ENCODE measurements at places on chromosomes 16 and 17. TPM values are rescaled to one million over a fixed set of nuclear protein-coding genes. Genes with fewer than 3 reads are reported as not detected.

LIG3 gene
- 22.1 TPM for total RNA-seq

PIRT gene
- total RNA-seq = 0.04 TPM

ABI3 gene
- 3.1 TPM for total RNA-seq

SLC4A1 gene
- 6.2 TPM for total RNA-seq

HOXB4 gene
- 1.3 TPM for total RNA-seq

TBX4 gene
- total RNA-seq = 20.0 TPM

ATP1B2 gene
- total RNA-seq = 2.7 TPM

- no peaks in the 10 kb centered on the region for H3K4me1 ChIP-seq
- H3K27me3 ChIP-seq = peaks cover 9% of the 10 kb centered on the region
- no peak overlapping the region for H3K4me3 ChIP-seq
- peak; percentile 22 for DNase-seq
- no peak overlapping the region for H3K27ac ChIP-seq
These were observed 174.3 kb upstream of the NLRP1 start for GRCh38 chr17:5758651-5759050.

- no peak overlapping the region for H3K27ac ChIP-seq
- peaks cover 30% of the 10 kb centered on the region for H3K36me3 ChIP-seq
- H3K4me3 ChIP-seq = no peak overlapping the region
- DNase-seq = no peak
These were observed 35.4 kb downstream of the NXPH3 start for GRCh38 chr17:49610883-49611584.

GRCh38 chr16:17219991-17220390 is 250.8 kb downstream of the XYLT1 start:
- H3K27ac ChIP-seq = no peak overlapping the region
- H3K36me3 ChIP-seq = no peaks in the 10 kb centered on the region
- H3K4me1 ChIP-seq = peaks cover 22% of the 10 kb centered on the region
- no peak for DNase-seq
- H3K27me3 ChIP-seq = no peaks in the 10 kb centered on the region
- no peak overlapping the region for H3K4me3 ChIP-seq

DNA sequence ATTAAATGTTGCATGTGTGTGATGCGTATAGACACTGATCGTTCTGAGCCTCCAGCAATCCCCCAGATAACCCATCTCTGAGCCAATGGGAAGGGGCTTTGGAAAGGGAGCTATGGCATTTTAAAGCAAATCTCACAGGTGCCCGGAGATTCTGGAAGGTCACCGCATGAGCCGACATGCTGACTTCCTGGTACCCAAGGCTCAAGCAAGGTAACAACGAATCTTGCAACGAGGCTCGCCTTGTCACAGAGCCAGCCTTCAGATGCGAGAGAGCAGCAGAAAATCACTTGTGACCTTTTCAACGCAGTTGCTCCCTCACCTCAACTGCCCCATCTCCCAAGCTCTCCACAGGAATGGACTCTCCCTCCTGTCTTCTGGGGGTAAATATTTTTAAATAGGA is 154.8 kb upstream of the CDH5 start:
- no peaks in the 10 kb centered on the region for H3K36me3 ChIP-seq
- no peak overlapping the region for H3K27ac ChIP-seq
- peaks cover 12% of the 10 kb centered on the region for H3K4me1 ChIP-seq
- H3K27me3 ChIP-seq = peaks cover 2% of the 10 kb centered on the region

DNA sequence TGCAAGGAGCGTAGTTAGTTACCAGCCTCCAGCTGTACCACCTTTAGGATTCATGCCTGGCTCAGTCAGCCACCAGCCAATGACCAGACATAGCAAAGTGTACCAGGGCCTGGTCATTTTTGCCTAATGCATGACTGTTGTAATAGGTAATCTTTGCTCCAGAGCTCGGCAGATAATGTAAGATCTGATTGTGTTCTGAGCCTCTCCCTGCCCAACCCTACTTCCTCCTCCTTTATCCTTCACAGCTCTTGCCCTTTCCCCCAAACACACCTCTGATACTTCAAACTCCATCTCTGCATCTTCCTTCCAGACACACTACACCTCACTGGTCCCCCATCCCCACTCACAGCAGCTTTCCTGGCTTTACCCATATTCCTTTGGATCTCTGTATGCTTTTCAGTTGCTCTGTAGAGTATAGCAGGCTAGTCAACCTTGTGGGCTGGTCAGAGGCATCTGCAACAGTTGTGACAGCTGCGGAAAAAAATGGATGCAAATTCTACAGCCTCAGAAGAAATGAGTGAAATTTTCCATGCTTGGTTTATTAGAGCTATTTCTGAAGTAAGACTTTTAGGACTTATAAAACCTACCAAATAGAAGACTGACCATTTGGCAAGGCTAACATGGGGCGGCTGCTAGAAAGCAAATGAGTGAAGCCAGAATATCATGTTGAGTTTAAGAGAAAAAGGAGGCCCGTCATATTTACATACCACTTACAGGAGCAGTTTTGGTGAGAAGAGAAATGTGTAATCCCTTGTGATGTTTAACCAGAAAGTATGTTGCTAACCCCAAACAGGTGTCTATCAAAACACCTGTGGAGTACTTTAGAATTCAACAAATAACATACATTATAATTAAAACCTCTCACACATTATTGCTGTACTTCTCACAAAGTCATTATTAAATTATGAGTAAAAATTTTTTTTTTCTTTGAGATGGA is 19.9 kb upstream of the C16orf87 start:
- no peaks in the 10 kb centered on the region for H3K36me3 ChIP-seq
- H3K4me1 ChIP-seq = peaks cover 2% of the 10 kb centered on the region
- no peaks in the 10 kb centered on the region for H3K27me3 ChIP-seq
- no peak overlapping the region for H3K27ac ChIP-seq
- no peak for DNase-seq

DNA sequence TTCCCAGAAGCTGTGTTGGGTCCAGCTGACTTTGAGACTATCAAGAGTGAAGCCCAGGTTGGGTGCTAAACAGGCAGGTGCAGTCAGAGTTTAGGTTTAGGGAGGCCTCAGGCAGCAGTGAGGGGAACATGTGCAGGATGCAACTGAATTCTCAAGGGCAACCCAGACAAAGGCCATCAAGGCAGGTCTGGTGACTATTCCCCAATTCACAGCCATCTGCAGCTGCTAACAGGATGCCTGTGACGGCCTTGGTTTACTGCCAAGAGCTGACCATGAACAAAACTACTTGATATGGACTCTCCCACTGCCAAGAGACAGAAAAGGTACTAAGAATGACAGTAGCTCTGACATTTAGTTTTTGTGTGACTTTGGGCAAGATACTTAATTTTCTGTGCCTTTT is 45.2 kb upstream of the BCAR1 start:
- H3K36me3 ChIP-seq = peaks cover 58% of the 10 kb centered on the region
- H3K4me1 ChIP-seq = peaks cover 19% of the 10 kb centered on the region
- H3K27me3 ChIP-seq = no peaks in the 10 kb centered on the region
- no peak overlapping the region for H3K4me3 ChIP-seq

DNA sequence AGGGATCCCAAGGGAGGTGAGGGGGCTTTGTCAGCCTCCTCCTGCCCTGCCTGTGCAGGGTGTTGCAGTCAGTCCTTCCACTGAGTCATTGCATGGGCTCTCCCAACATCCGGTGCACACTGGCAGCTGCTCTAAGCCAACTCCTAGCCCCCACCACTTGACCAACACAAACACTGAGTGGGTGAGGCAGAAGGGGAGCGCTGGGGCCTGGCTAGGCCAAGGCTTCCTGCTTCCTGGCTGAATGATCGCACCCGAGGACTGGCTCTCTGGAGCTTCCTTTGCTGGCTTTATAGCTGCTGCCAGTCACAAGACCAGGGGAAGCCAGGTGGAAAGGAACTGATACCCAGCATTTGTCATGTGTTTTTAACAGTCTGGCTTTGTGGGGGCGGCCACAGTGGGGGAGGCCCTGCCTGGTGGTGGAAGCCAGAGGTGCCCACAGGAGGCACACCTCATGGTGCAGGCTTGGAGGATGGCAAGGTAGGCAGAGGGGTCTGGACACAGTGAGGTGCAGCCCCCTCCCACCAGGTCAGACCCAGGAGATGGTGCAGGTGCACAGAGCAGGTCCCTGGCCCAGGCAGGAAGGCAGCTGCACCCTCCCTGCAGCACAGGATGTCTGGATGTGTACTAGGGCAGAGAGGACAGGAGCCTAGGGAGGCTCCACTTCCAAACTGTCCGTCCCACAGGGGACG is 6.8 kb downstream of the MPG start:
- H3K4me3 ChIP-seq = no peak overlapping the region
- peak overlapping the region; percentile 62 for H3K27ac ChIP-seq
- DNase-seq = peak; percentile 72
- peaks cover 21% of the 10 kb centered on the region for H3K4me1 ChIP-seq

DNA sequence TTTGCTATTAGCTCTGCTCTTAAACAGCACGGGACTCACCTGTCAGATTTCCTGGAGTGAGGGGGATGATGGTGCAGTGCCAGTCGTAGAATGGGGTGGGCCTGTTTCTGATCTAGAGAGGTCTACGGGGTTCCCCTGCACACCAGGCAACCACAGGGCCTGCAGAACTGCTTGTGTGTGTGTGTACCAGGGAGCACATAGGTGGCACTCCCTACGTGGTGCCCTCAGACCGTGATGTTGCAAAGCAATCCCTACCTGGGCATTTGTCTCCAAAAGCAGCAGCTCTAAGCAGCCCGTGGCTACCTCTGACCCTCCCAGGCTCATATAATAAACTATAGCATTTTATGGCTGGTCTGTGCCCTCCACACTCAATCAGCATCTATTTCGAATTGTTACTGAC is 38.5 kb downstream of the MPRIP start:
- H3K4me3 ChIP-seq = no peak overlapping the region
- peaks cover 52% of the 10 kb centered on the region for H3K4me1 ChIP-seq
- H3K27me3 ChIP-seq = no peaks in the 10 kb centered on the region

- H3K27ac ChIP-seq = no peak overlapping the region
- H3K4me1 ChIP-seq = no peaks in the 10 kb centered on the region
- no peak for DNase-seq
- no peak overlapping the region for H3K4me3 ChIP-seq
These were observed 1.5 kb downstream of the RSKR start for GRCh38 chr17:28612531-28612930.

GRCh38 chr16:81623365-81624102 is 155.6 kb upstream of the PLCG2 start:
- peak; percentile 56 for DNase-seq
- H3K27me3 ChIP-seq = no peaks in the 10 kb centered on the region
- no peak overlapping the region for H3K4me3 ChIP-seq
- peaks cover 26% of the 10 kb centered on the region for H3K4me1 ChIP-seq
- H3K36me3 ChIP-seq = peaks cover 5% of the 10 kb centered on the region

GRCh38 chr17:62898239-62898864 is 67.7 kb upstream of the TANC2 start:
- peak; percentile 92 for DNase-seq
- H3K36me3 ChIP-seq = no peaks in the 10 kb centered on the region
- peak overlapping the region; percentile 18 for H3K4me3 ChIP-seq
- H3K27ac ChIP-seq = peak overlapping the region; percentile 86
- H3K4me1 ChIP-seq = peaks cover 40% of the 10 kb centered on the region

GRCh38 chr16:20411055-20411454 is 1.7 kb downstream of the ACSM5 start:
- no peak for DNase-seq
- peaks cover 2% of the 10 kb centered on the region for H3K4me1 ChIP-seq
- H3K4me3 ChIP-seq = no peak overlapping the region
- H3K27ac ChIP-seq = no peak overlapping the region
- H3K36me3 ChIP-seq = no peaks in the 10 kb centered on the region

- H3K4me3 ChIP-seq = no peak overlapping the region
- no peaks in the 10 kb centered on the region for H3K27me3 ChIP-seq
- H3K36me3 ChIP-seq = peaks cover 44% of the 10 kb centered on the region
- no peak for DNase-seq
These were observed 28.9 kb upstream of the CFAP20 start for GRCh38 chr16:58157951-58158540.

- peaks cover 31% of the 10 kb centered on the region for H3K27me3 ChIP-seq
- H3K36me3 ChIP-seq = no peaks in the 10 kb centered on the region
- DNase-seq = peak; percentile 57
- no peak overlapping the region for H3K4me3 ChIP-seq
- peaks cover 11% of the 10 kb centered on the region for H3K4me1 ChIP-seq
These were observed 627 bp upstream of the TSPOAP1 start for GRCh38 chr17:58329035-58329809.

GRCh38 chr16:83733301-83733700 is 74.5 kb upstream of the HSBP1 start:
- H3K4me1 ChIP-seq = no peaks in the 10 kb centered on the region
- H3K27ac ChIP-seq = no peak overlapping the region
- H3K27me3 ChIP-seq = no peaks in the 10 kb centered on the region
- no peaks in the 10 kb centered on the region for H3K36me3 ChIP-seq

- H3K27me3 ChIP-seq = no peaks in the 10 kb centered on the region
- H3K4me1 ChIP-seq = peaks cover 28% of the 10 kb centered on the region
- H3K4me3 ChIP-seq = no peak overlapping the region
- no peak overlapping the region for H3K27ac ChIP-seq
These were observed 44.0 kb downstream of the MYH3 start for GRCh38 chr17:10612957-10613744.

DNA sequence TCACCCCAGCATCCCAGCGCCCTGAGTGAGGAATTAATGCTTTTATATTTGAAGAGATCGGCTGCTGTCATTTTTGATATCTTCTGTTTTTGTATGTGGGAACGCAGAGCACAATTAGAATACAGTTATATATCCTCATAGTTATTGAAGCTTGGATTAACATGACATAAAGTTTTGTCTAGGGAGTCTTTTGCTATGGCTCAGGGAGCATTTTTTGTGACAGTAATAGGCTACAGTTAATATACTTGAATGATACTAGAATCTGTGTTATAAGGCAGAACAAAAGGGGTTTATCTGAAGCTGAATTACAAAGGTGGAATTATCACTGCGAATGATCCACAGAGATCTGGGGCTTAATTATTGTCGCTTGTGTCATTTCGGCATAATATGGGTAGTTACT is 239.4 kb downstream of the MSI2 start:
- no peak overlapping the region for H3K4me3 ChIP-seq
- H3K27me3 ChIP-seq = peaks cover 7% of the 10 kb centered on the region
- peaks cover 7% of the 10 kb centered on the region for H3K4me1 ChIP-seq
- no peak for DNase-seq
